T-helper 9 cell (primary cell): ENCODE measurements at places on chromosomes 4 and X.
A peak's percentile ranks its signal among the peaks of the same experiment; 100 is the strongest.

- DNase-seq = no peak
These were observed at the start of gene NRK for GRCh38 chrX:105822138-105823091. TSS of gene NRK (plus strand) at chrX:105822539. CDS start at chrX:105822846, 307 bp downstream.

- peak; percentile 1 for DNase-seq
These were observed 196.4 kb upstream of the RADX start for GRCh38 chrX:106415276-106415895.

GRCh38 chr4:54213761-54214160, 15.3 kb upstream of the PDGFRA start:
- DNase-seq = no peak

DNA sequence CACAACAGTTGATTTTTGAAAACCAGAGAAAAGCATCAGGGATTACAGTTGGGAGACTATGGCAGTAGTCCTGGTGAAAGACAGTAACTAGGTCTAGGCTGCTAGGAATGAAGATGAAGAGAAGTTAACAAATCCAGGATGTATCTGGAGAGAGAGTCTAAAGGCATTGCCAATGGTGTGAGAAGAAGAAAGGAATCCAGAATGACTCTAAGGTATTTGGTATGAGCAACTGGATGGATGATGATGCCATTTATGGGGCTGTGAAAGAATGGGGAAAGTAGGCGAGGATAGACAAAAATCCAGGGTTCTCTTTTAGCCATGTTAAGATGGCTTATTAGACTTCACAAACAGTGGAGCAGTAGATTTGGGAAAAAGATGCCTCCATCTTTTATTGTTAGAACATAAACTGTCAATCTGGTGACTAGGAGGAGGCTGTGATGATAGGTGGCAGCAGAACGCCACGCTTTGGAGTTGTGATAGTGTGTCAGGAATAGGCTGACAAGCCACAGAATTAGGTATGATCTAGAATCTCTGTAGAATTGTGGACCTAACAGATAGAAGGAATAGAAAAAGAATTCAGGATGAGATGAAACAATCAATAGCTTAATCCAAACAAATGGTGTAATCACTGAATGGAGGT, 27.3 kb upstream of the JADE1 start:
- DNase-seq = peak; percentile 47

GRCh38 chr4:16916719-16917337, 18.4 kb upstream of the LDB2 start:
- DNase-seq = peak; percentile 37

GRCh38 chr4:32061916-32062315, 1341.7 kb downstream of the PCDH7 start:
- no peak for DNase-seq

DNA sequence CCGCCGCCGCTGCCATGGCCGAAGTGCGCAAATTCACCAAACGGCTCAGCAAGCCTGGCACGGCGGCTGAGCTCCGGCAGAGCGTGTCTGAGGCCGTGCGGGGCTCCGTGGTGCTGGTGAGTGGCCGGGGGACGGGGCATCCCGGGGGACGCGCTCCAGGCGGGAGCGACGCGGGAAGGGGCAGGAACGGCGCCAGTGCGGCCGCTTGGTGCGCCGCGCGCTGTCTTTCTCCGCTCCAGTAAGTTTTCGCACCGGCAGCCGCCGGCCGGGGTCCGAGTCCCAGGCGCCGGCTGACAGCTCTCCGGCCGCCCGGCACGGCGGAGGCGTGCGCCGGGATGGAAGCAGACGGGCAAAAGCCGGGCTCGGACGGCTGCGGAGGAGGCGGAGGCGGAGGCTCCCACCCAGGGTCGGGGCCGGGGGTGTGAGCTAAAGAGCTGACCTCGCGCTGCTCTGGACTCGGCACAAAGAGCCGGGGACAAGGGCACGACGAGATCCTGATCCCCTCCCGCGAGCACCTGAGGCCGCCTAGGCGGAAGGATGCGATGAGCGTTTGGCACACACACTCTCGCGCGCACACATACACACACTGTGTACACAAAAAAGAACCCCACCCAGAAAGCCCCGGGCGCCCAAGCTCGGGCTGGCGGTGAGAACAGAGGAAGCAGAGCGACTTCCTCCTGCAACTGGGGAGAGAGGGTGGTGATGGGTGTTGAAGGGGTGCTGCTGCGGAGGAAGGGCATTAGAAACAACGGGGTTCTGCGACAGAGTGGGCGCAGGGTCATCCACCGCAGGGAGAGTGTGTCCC, 545 bp downstream of the DOCK11 start:
- peak; percentile 62 for DNase-seq

- DNase-seq = peak; percentile 24
These were observed 157.2 kb downstream of the CFAP299 start for GRCh38 chr4:80492761-80493160.

GRCh38 chr4:182746876-182747275, 170.3 kb downstream of the DCTD start:
- DNase-seq = no peak

GRCh38 chrX:16250296-16250695, 83.0 kb downstream of the MAGEB17 start:
- no peak for DNase-seq

DNA sequence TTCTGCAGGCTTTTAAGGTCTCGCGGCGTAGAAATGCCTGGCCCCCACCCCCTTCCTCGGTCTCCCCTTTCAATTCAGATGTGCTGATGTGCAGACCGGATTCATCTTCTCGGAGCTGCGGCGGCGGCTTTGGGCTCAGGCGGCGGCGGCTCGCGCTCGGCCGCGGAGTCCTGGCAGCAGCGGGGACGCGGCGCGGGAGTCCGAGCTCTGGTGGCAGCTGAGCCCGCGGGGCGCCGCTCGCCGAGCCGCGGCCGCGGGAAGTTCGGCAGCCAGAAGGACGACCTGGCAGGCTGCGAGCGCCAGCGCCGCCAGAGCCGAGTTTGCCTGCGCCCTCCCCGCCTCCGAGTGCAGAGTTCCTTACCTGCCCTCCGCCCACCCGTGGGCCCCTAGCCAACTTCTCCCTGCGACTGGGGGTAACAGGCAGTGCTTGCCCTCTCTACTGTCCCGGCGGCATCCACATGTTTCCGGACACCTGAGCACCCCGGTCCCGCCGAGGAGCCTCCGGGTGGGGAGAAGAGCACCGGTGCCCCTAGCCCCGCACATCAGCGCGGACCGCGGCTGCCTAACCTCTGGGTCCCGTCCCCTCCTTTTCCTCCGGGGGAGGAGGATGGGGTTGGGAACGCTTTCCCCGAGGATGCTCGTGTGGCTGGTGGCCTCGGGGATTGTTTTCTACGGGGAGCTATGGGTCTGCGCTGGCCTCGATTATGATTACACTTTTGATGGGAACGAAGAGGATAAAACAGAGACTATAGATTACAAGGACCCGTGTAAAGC, 448 bp downstream of the TLL1 start:
- DNase-seq = no peak

- DNase-seq = no peak
These were observed 19.0 kb upstream of the USO1 start for GRCh38 chr4:75705198-75705977.

GRCh38 chr4:102157984-102158383, 187.3 kb downstream of the SLC39A8 start:
- no peak for DNase-seq

DNA sequence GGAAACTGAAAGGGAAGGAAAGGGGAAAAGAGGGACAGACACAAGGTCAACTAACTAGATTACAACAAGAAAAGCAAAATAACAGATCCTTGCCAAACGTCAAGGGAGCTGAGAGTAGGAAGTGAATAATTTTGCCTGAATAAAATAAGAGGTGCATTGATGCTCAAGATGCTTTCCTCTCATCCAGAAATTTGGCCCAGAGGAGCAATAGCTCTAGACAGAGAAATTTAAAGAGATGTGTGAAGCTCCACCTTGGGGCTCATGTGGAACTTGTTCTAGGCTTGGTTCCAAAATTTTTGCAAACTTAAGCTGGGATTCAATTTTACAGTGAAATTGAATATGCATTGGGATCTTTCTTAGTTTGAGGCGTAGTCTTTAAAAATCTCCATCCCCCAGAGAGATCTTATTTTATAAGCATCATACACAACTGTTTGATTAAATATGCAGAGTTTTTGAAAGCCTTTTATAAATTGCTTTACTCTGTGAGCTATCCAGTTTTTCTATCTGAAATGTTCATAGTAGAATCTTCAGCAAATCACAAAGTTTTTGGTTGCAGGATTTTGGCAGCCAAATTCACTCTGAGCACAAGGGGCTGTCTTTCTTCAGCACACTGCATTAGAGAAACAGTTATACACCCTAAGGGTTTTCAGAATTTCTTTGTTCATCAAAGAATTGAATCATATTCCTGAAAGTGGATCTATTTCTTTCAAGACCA, 1159.5 kb downstream of the ADGRL3 start:
- DNase-seq = no peak

GRCh38 chrX:32598707-32599106, 612.6 kb downstream of the DMD start:
- DNase-seq = no peak

GRCh38 chr4:182843808-182844325, 73.3 kb downstream of the DCTD start:
- DNase-seq = no peak

- DNase-seq = no peak
These were observed 42.9 kb downstream of the AFF1 start for GRCh38 chr4:86977621-86978184.
